Motor neuron (in vitro differentiated cells): ENCODE measurements at places on chromosomes 1 and 21.

DNA sequence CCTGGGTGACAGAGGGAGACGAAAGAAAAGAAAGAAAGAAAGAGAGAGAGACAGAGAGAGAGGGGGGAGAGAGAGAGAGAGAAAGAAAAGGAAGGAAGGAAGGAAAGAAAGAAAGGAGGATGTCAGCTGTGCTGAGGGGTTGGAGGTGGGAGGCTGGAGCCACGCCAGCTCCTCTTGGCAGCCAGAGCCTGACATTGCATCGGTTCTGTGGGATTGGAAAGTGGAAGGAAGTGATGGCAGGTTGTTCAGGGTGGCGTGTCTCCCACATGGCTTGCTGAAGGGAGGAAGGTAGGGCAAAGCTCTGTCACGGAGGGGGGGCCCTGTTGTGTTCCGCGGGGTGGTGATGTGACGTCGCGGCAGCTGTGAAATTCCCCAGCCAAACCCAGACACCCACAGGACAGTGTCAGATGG lies 30.7 kb downstream of the EIF2D start:
- no peak for ATAC-seq

DNA sequence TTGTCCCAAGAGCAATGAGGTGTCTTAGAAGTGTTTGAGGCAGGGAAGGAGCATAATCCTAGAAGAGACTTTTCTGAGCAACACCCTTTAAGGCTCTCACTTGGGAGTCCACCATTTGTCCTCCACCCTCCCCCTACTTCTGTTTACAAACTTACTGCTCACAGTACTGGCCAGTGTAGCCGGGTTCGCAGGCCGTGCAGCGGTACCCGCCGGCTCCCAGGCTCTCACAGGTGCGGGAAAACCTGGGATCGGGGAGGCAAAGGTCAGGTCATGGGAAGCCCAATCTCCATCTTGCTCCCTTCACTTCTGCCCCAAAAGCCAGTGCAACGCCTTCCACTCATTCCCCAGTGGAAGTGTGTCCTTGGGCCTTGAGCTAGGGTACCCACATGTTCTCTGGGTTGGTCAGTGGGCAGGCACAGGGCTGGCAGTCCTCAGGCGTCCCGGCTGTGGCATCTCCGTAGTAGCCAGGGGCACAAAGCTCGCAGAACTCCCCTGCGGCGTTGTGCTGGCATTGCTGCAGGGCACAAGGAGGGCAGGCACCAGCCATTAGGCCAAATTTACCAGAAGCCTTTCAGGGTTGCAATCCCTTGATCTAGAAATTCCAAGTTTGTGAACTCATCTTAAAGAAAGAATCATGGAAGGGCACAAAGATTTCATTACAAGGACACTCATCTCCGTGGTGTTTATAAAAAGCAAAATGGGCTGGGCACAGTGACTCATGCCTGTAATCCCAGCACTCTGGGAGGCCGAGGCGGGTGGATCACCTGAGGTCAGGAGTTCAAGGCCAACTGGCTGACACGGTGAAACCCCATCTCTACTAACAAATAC lies 49.8 kb downstream of the LDLRAD2 start:
- peak; percentile 34 for ATAC-seq

DNA sequence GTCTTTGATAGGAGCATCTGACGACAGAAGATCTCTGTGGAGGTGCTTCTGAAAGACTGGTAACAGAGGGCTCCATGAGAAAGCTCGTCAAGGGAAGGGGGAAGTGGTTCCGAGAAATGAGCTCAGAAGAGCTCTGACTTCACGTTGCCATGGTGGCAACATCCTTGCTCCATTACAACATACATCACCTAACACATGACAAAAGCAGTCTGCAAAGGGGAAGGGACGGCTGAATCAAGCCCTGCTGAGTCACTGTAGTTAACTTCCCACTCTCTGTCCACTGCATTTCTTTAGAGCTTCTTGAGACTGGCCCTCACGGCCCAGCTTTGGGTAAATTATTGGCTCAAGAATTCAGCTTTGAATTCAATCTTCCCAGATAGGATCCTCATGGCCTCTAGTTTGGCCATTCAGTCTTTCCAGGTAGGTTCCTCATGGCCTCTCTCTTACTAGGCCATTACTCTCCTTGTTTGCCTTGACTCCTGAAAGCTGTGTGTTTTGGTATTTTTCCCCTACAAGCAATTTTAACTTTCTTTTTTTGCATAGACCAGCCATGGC lies 88.0 kb upstream of the ZNF648 start:
- ATAC-seq = peak; percentile 96

GRCh38 chr1:203638103-203638475 lies 11.5 kb downstream of the ATP2B4 start:
- no peak for ATAC-seq

DNA sequence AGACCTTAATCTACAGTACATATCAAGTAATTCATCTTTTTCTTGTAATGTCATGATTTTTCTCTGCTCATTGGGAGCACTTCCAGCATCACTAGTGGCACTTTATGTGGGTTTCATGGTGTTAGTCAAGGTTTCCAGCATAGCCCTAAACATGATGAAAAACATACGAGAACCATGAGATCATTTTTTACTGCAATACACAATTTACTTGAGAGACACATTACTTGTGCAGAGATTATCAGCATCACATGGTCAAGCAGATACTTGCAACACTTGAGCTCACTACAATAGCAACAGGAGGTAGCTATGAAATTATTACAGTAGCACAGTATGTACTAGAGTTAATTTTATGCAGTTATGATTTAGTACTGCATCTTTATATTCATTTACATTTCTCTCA lies 36.4 kb downstream of the ITGB3BP start:
- ATAC-seq = peak; percentile 24

DNA sequence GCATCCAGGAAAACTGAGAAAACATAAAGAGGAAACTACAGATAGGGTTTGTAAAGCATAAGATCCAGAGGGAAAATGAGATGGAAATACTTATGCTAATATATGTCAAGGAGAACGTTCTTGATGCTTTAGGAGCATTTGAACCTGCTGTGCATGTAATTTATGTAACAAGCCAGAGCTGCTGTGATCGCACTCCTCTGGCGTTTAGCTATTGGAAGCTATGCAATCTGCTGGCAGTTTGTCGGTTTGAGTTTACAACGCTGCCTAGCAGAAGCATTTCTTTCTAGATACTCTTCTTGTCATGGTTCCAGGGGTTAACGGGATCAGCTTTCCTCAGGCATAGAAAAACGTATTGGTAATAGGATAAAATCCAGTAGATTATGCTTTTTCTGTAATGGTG lies 182.7 kb downstream of the KCNH1 start:
- no peak for ATAC-seq

DNA sequence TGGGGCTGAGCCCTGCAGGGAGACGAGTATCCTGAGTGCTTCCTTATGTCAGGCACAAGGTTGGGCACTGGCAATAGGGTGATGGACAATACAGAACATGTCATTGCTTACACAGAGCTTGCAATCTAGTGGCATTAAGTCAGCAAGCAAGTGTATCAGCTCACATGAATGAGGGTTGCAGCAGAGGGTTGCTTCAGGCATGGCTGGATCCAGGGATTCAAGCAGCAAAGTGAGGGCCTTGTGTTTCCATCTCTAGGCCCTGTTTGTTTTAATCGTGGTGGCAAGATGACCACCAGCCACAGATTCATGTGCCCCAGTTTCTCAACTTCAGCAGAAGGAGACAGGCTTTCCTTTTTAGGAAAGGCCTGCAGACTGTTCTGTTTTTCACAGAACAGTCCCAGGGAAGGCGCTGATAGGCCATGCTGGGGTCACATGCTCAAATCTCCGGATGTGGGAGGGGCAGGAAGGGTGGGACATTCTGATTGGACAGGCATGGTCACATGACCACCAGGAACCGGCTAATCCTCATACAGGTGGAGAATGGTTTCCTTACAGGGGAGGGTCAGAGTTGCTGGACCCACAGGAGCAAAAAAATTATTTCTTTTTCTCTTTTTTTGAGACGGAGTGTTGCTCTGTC lies 14.4 kb downstream of the PLOD1 start:
- no peak for ATAC-seq

DNA sequence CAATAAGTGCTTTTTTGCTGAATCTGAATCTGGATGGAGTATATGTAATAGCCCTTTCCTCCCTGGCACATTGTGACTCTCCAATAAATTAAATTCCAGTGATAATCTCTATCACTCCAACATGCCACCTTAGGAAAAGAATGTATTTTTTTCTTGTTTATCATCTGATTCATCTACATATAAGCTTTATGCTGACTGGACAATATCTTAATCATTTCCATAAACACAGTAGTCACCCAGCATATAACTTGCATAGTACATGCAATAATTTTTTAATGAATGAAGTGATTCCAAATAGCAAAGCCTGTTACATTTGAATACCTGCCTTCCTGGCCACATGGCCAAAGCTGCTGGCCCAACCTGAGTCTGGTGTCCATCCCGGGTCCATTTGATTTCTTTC lies 477.6 kb upstream of the USP24 start:
- ATAC-seq = no peak

DNA sequence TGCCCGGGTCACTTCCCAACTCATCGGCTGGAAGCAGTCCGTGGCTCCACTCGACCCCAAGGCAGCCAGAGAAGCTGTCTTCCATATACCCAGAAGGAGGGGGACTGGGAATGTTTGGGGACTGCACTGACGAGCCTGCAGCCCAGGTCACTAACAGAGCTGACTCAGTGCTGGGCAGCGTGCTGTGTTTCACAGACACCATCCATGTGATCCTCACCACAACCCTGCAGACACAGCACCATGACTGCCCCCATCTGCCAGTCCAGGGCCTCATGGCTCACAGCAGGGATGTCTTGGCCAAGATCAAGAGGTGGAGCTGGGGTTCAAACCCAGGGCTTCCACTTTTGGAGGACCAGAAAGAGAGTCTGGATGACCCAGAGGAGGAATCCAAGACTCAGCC lies 67.9 kb downstream of the KLHDC7A start:
- ATAC-seq = peak; percentile 58

DNA sequence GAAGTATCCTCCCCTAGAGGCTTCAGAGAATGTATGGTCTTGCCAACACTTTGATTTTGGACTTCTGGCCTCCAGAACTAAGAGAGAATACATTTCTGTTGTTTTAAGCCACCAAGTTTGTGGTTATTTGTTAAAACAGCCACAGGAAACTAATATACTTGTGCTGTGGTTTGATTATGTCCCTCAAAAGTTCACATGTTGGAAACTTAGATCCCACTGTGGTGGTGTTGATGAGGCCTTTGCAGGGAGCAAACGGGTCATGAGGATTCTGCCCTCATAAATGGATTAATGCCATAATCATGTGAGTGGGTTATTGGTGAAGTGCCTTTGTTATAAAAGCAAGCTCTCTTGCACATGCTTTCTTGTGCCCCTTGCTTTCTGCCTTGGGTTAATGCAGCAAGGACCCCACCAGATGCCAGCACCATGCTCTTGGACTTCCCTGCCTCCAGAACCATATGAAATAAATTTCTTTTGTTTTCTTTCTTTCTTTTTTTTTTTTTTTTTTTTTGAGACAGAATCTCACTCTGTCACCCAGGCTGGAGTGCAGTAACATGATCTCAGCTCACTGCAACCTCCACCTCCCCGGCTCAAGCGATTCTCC lies 157.3 kb downstream of the CLIC6 start:
- no peak for ATAC-seq

- no peak for ATAC-seq
These were observed 20.4 kb upstream of the AK2 start for GRCh38 chr1:33057095-33057494.

GRCh38 chr21:14751602-14752344 lies 205.7 kb upstream of the SAMSN1 start:
- no peak for ATAC-seq

DNA sequence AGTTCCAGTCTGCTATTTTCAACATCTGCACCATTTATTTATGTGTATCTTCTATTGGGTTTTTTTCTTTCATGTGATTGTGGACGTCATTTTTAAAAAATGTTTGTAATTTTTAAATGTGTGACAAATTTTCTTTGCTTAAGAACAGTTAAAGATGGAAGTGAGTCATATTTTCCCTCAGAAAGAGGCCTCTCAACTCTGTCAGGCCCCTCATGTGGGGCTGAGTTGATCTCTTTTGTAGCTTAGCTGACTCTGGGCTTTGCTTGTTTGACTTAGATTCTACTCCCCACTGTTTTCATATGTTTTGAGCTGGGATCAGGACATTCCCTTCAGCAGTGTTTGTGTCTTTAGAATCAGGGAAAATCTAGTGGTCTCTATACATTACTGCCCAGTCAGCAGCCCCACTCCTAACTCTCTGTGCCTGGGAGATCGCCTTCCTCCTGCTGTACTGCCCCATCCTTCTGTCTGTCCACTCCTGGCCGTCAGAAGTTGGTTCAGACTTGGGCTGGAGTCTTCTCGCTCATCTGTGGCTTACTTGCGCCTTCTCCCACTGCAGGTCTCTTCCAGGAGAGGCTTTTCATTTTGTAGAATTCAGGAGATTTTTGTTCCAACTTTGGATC lies 137.4 kb downstream of the DYRK1A start:
- no peak for ATAC-seq

GRCh38 chr1:158095737-158096335 lies 84.9 kb upstream of the CD1D start:
- ATAC-seq = no peak

DNA sequence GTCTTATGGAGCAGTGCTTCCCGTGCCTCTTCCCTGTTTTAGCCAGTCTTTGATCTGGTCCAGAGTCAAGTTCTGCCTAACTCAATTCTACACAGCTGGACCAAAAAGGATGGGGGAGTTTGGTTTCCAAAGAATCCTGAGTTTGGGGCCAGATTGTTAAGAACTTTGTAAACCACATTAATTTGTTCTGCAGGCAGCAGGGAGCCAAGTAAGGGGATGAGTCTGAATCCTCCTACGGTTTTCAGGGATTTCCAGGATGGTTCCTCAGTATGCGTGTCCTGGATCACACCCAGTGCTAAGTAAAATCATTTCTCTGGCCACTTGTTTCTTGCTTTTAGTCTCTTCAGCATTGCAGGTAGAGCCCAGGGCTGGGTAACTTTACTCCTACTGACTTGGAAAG lies 26.1 kb upstream of the GJA5 start:
- ATAC-seq = no peak

DNA sequence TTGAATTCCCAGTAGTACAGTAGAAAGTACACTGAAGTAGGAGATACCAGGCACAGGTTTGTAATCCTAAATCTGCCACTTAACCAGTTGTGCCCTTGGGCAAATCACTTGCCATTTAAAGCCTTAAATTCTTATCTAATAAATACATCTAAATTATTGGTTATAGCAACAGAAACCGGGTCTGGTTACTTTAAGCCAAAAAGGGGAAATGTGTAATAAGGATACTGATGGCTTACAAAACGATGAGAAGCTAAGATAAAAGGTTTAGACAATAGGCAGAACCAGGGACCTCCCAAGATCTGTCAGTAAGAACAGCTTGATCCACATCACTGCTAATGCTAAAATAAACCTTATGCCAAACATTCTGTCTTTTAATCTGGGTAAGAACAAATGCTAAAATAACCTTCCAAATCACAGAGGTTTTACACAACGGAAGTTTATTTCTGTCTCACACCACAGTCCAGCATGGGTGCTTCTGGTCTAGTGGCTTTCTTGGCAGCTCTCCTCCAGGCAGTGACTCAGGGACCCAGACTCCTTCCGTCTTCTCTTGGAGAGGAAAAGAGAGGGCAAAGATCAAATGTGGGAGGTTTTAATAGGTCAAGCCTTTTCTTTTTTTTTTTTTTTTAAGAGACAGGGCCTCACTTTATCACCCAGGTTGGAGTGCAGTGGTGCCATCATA lies 16.5 kb upstream of the ZMYM1 start:
- no peak for ATAC-seq
